Esophagus mucosa (tissue), 1 donor: ENCODE measurements at places on chromosomes 5 and 9.
A peak's percentile ranks its signal among the peaks of the same experiment; 100 is the strongest.

DNA sequence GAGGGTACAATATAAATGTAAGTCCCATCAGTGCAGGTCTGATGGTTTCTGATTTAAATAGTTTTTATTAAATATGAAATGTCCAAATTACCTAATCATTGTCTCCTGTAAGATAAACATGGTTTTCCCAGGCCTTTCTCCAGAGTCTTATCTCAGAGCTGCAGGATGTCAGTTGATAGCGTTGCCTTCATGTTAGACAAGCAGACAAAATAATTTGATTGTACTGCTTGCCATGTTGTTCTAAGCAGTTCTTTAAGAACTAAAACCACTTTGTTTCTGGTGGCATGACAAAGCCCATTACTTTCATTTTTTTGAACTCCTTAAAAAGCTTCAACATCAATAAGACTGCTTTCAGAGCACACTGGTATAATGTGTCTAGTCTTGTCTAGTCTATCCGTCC, 1073.5 kb downstream of the MAT2B start:
- no peak for ATAC-seq

GRCh38 chr9:87792831-87793288, 66.9 kb downstream of the CTSL start:
- ATAC-seq = peak; percentile 99

DNA sequence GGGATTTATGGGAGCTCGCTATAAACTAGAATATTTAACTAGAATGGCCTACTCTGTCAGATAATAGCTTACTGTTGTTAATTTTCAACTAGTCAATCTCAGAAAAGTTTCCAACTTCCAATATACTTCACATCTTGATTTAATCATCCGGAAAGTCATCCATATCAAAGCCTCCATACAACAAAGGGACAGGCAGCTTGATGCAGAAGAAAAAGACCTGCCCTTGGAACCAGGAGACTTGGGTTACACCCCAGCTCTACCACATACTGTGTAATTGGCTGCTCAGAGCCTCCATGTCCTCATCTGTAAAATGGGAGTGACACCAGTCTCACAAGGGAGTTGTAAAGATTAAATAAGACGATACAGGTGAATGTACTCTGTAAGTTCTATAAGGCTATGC, 1.9 kb downstream of the PTPN3 start:
- ATAC-seq = no peak

DNA sequence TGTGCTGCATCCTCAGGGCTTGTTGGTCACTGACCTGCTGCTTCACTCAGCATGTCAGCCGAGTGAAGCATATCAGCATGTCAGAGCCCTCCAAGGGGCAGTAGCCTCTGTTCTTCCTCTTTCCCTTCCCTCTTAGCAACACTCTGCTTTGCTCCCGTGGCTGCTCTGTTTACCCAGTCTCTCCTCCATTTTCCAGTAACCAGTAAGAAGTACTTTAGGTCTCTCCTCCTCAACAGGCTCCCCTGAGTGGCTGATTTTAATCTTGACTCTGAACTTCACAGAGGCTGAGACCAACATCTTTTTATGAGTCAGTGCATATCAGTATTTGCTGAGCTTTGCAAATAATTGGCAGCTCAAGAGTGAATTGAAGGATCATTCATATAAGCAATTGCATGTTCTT, 18.6 kb upstream of the ADRB2 start:
- peak; percentile 28 for ATAC-seq

DNA sequence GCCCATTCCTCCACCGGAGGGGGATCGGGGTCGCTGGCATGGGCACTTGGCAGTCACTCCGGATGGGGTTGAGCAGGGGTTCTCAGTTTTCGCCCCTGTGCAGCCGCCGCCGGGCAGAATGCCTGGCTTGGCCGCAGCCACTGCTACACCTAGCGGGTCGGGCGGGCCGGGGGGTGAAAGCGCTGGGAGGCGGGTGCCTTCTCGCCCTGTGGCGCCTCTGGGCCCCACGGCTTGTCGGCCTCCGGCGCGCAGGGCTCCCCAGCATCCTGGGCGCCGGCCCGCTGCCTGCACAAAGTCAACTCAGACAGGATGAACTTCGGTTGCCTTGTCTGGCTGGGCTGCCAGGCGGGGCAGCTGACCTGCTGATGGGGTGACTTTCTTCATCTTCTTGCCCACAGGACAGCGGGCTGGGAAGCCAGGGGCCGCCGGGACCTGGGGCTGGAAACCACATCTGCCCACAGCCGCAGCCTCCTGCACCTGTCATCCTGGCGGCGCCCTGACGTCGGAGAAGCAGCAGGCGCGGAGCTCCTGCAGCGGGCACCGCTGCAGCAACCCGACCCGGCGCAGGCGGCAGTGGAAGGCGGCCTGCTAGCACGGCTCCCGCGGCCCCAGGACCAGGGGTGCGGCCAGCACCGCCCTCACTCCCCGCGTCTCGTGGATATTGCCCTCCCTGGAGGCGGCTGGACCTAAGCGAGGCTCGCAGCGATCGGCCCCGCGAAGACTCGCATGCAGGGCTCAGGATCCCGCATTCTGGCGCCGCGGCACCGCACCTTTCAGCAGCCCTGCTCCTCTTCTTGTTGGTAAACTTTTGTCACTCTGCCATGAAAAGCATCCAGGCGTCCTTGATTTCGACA, 1.3 kb upstream of the ANKRD18A start:
- ATAC-seq = peak; percentile 48

DNA sequence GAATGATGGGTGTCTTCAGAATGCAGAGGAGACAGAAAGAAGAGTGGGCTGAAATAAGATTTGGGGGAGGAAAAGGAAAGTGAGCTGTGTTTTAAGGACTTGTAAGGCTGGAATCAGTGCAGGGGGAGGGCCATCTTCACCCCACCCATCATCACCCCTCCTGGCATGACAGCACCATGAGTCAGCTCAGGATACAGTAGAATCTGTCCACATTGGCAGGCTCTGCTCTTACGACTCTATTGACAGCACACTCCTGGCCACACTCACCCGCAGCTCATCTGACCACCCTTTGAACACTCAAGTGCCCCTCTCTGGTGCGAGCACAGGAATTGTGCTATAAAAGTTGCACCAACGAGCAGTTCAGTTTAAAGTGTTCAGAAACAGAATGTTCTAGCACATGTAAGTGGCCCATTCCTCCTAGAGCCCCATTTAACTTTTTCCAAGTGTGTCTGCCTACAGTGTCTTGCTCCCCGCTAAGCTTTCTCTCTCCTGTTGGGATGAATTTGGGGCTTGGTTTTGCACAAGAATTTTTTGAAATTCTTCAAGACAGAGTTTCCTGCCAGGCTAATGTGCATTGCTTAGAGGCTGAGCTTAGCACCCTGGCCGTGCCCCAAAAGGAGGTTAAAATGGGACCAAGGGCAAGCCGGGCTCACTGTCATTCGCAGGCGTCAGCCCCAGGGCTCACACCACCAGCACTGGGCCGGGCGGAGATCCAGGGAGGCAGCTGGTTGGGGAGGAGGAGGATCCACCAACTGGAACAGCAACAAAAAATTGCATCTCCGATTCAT, 12.0 kb downstream of the ADRA1B start:
- peak; percentile 73 for ATAC-seq
